Activated CD4-positive, alpha-beta T cell treated with anti-CD3 and anti-CD28 coated beads, Interleukin-2, Interleukin-4, amounts not matched to agents 100 ng/mL and 50 ng/mL, durations not matched to agents 16 hours and 8 hours (primary cell): ENCODE measurements at places on chromosomes 7 and 10.

DNA sequence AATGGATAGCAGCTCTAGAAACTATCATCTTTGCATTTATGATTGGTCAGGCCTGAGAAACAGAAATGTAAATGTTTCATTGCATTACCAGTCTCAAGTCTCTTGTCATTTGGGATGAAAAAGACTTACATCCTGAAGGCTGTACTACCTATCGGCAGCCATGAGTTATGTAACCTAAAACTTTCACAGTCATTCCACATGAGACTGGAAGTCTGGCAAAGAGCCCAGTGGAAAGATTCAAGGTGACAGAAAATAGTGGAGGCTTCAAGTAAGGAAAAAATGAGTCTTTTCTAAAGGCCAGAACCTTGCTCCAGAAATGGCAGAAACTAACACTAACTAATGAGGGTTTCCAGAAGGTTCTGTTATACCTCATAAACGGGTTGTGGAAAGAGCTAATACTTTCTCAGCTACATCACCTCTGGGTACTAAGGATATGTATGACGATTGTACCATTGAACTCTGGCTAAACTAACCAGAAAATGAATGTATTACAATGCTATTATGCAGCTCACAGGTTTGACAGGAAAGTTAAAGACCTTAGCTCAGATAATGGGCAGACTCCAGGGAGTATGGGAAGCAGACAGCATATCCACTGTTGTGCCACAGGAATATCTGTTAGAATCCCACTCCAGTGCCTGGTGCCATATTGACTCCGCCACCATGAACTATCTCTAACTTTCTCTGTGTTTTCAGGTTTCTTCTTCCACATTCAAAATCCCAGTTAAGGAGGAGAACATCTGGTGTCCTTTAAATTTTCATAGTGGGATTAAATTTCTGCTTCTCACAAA lies 41.7 kb upstream of the DYNC1I1 start:
- no peak for DNase-seq

DNA sequence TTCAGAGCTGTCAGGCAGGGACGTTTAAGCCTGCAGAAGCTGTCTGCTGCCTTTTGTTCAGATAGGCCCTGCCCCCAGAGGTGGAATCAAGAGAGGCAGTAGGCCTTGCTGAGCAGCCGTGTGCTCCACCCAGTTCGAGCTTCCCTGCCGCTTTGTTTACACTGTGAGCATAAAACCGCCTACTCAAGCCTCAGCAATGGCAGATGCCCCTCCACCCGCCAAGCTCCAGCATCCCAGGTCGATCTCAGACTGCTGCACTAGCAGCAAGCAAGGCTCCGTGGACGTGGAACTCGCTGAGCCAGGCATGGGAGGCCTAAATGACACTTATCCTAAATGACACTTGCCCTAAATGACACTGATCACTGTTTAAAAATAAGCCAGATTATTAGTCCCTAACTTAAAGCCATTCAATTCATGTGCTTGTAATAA lies 6.8 kb upstream of the ASB15 start:
- DNase-seq: no peak

- no peak for DNase-seq
Measured at GRCh38 chr10:3190817-3191216, 18.2 kb upstream of the PITRM1 start.

DNA sequence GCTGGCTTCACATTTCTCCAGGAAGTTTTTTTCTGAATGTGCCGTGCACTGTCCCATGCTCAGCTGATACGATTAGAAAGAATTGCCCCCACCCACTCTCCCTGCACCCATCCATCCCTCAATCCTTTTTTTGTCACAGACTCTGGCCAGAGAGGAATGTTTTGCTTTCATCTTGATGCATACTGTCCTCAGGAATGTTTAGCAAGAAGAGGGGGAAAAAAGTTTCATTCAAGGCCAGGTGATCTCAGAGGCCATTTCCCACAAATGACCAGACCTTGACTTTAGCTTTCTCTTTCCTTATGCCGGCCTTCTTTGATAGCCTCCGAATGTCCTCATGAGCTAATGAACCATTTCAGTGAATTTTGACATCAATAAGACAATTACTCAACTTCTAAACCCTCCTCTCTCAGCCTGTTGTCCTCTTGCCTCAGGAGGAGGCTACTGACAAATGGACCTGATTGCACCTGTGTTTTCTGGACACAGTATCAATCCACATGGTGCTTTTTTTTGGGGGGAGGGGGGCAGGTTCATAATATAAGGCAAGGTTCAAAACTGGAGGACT lies 105.0 kb upstream of the KLF6 start:
- no peak for DNase-seq

DNA sequence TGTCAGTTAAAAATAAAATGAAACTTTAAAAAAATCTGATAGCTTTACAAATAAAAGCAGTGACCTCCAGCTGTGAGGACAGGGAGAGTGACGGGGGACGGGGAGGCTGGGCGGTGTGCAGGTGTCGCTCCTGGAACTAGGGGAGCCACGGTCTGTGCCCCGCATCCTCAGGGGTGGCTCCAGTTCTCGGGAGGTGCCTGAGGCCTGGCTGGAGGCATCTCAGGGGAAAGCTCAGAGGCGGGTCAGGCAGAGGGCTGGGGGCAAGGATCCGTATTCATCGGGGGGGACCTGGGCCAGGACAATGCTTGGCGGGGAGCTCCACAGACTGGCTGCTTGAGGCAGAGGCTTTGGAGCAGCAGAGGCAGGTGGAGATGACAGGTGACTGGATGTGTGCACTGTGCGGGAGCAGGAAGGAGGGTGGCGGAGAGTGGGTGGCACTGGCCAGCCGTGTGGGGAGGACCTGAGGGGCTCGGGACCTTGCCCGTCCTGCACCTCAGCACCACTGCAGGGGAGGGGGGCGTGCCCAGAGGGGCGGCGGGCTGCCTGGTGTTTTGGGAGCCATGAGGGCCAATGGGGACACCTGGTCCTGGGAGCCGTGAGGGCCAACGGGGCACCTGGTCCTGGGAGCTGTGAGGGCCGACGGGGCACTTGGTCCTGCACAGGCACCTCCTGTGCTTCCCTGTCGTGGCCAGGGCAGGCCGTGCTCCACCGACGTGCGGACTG lies 13.2 kb downstream of the PWWP2B start:
- no peak for DNase-seq
